HepG2 (cell line): ENCODE measurements at places on chromosomes 1 and 21. TPM values are rescaled to one million over a fixed set of nuclear protein-coding genes. Genes with fewer than 3 reads are reported as not detected.

The WNT3A gene
- not detected in 2 replicates for total RNA-seq

The RCOR3 gene
- 9.6 and 16.8 TPM in 2 replicates for total RNA-seq

The IFI16 gene
- total RNA-seq: not detected in 2 replicates

The LINGO4 gene
- total RNA-seq: 0.02 TPM in 1 of 2 replicates, not detected in the other

The PLK3 gene
- 4.5 and 9.8 TPM in 2 replicates for total RNA-seq

The KRTAP21-3 gene
- total RNA-seq: not detected in 2 replicates

The LCE2B gene
- not detected in 2 replicates for total RNA-seq

The COL24A1 gene
- total RNA-seq: 0.07 and 0.13 TPM in 2 replicates

GRCh38 chr1:182616130-182617013 is 12.2 kb upstream of the RGS16 start:
- no peak for DNase-seq

DNA sequence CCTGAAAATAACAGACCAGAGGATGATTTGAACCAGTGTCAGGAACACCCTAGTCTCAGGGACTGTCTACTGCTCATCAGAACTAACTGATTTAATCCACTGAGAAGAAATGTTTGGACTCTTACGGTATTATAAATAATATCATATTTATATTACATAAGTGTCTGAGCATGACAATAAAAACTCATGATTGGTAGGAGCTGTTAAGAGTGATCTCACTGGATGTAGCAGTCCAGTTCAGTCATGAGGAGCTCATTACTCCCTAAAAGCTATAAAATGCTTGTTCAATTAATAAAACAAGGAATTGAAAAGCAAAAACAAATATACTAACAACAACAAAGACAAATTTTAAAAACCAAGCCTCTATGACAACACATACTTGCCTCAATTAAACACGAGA is 68.8 kb upstream of the BCL9 start:
- DNase-seq: no peak

DNA sequence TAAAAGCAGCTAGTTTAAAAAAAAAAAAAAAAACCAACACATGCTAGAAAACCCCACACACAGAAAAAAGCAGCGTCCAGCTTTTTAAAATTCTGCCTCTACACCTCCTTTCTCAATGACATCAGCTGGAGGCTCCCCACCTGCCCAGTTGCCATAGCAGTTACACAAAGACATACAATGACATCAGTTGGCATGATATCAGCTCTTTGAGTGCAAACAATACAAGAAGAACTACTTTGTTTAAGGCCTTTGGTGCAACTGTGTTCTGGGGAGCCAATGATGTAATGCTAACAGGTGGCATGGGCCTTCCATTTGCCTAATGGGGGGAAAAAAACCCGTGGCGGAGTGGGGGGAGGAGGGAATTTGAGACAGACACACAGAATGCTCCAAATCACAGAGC is 32.9 kb downstream of the DUSP10 start:
- peak; percentile 85 for DNase-seq

DNA sequence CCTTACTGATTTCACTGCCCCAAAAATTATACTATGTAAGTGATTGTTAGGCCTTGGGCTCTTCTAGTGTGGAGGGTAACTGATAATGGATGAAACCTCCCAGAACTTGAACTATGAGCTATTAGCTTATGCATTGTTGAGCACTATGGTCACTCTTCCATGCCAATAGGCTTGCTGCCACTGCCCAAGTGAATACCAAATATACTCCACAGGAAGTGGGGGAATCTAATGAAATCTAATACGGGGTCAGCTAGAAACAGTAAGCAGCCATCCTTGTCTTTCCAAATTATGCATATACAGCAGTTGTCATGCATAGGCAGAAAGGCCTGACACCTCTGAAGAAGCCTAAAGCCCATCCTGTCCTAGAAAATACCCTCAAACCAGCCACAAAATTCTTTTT is 198.7 kb upstream of the PTBP2 start:
- no peak for DNase-seq

- peak; percentile 43 for DNase-seq
Observed at GRCh38 chr1:13960375-13960987, 260.5 kb downstream of the PRDM2 start.

DNA sequence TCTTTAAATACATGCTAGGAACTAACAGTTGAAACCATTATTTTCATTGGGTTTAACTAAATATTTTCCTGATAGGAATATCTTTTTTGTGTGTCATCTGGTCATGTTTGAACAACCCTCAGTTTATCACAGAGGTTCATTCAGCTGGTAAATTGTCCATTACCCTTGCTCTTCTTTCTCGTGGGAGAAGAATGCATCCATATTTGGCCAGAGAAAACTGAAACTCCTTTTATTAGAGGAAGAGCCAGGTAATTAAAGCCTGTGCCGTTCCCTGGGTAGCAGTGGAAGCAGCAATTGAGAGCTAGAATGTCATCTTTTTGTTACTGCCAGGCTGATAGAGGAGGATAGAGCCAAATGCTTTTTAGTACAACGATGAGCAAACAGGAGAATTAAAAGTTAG is 587.2 kb upstream of the ZRANB2 start:
- DNase-seq: no peak
